ENCODE measurements at places on chromosomes 11 and 22.
A peak's percentile ranks its signal among the peaks of the same experiment; 100 is the strongest.

DNA sequence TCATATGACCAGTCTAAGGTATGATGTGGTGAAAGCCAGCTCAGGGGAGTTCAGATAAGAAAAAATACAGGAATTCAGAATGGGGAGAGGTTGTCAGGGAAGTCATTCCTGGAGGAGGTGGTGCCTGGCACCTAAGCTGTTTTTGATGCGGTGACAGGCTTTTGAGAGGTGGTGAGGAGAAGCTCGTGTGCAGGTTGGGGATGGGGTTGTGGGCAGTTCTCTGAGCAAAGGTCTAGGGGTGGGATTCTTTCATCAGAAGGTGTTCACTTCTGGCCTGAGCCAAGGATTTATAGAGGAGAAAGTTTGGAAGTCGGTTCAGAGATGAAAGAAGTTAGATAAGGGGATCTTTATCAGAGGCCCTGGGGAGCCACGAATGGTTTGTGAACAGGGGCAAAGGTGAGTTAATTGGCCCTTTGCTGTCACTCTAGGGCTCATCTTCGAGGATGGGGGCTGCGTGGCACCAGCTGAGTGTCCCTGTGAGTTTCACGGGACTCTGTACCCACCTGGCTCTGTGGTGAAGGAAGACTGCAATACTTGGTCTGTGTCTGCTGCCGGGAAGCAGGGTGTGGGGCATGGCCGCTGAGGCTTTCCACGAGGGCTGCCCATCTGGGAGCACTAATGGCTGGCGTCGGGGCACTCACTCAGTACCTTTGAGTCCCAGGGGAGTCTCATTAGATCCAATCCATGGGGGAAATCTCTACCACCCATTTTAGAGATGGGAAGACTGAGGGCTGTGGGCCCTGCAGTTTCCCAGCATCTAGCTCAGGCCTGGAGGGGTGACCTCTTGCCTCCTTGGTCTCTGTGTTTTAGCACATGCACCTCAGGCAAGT is 13.4 kb downstream of the OTOG start:
- no peak for DNase-seq

DNA sequence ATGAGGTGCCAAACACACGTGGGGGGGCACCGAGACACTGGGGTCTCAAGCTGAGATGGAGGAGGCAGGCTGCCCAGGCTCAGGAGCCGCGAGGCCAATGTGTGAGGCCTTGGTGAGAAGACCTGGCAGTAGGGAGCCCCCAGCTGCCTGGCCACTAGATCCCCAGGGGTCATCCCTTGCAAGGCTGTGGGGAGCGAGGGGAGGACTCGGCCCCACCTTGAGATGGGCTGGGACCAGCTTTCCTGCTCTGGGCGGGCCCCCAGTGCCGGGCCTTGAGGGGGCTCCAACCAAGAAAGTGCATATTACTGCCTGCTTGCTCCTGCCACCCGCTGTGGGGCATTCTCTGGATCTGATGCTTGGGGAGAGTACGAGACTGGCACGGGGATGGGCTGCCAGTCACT is 107.0 kb downstream of the CTTN start:
- DNase-seq, result no peak

- DNase-seq, result no peak
These were observed 380.7 kb downstream of the MN1 start for GRCh38 chr22:27420817-27421361.

- DNase-seq, result no peak
These were observed 88.9 kb downstream of the TBC1D22A start for GRCh38 chr22:46851311-46851710.

DNA sequence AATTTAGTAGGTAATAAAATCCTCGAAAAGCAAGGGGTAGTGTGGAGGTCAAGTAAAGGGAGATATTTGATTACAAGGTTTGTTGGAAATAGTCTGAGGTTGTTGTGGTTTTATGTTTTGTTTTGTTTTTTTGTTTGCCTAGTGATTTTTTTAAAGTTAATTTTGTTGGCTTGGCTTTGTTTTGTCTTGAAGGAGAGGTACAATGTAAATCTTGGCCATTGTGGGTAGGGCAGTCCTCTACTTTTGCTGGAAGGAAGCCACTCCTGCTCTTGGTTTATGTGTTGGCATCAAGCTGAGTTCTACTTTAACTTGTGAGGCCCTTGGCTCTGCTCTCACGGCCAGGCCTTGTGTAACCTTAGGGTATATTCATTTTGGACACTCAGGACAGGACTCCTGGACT is 3.2 kb downstream of the AMOTL1 start:
- no peak for DNase-seq

- DNase-seq, result no peak
These were observed 63.4 kb downstream of the MYO7A start for GRCh38 chr11:77191429-77191822.

- no peak for DNase-seq
These were observed 60.8 kb downstream of the KREMEN1 start for GRCh38 chr22:29133603-29134133.

DNA sequence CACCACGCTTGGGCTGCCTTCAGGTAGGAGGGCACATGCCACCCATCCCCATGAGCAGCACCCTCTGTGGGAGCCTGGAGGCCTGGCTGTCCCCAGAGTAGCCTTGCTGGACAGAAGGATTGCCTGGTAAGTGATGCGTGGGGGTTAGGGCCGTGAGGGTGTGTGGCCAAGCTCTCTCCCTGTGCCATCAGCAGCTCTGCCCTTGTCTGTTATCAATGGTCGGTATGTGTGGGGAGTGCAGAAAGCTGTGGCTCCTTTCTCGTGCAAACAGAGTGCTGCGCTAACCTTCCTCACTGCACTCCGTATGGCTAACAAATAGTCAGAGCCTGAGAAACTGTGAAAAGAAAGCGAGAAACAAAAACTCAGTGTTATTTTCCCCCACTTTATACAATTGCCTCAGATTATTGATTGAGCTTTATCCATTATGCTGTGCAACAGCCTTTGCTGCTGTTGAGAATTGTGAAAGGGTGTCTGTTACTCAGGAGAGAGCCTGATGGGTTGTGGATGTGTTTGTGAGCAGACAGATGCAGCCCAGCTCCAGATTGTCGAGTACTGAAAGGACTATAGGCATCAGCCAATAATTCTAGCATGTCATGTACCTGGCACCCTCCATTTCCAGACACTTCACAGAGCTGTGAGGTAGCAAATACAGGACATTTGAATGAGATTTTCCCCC is 432.2 kb downstream of the NTM start:
- DNase-seq, result no peak

DNA sequence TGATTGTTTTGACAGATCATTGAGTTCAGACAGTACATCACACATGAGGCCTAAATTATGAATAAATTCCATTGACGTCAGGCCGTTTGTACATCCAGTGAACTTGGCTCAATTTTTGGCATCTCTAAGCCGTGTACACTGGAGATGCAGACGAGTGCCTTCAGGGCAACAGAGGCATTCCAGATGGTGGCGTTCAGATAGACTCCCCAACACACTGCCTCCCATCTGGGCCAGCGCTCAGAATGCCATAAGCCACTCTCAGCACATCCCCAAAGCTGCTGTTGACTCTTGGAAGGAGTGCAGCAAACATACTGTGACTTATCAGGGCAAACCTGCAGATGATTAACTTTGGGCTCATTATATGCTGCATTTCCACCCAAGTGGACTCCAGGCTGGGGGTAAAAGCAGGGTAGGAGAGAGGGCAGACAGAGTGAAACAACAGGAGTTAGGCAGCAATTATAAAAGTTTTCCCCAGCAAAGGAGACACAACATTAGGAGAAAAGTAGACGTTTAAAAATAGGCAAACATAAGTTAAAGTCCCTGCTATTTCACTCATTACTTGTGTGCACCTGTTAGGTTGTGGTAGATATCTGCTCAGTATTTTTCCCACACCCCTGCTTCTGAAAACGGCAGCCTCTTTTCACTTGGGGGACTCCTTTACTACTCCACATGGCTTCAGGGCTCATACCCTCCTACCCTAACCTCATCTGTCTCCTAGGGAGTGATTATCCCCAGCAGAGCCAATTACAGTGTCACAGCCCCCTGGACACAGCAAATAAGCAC is 60.2 kb upstream of the PDE3B start:
- no peak for DNase-seq

DNA sequence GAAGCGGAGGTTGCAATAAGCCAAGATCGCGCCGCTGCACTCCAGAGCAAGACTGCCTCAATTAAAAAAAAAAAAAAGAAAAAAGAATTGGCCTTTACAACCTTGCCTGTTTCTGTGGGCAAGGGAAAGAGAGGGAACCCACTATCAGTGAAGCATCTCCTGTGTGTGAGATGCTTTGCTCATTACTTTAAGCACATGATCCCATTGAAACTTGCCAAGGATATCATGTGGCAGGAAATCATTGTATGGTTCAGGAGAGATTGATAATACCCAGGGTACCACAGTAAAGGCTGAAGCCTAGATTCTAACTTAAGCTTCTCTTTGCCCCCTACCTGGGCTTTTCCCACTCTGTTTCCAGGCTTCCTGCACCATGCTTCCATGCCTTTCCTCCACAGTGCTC is 3.6 kb downstream of the LDLRAD3 start:
- DNase-seq, result no peak

GRCh38 chr11:5507933-5508305 is 1.8 kb downstream of the UBQLN3 start:
- no peak for DNase-seq

DNA sequence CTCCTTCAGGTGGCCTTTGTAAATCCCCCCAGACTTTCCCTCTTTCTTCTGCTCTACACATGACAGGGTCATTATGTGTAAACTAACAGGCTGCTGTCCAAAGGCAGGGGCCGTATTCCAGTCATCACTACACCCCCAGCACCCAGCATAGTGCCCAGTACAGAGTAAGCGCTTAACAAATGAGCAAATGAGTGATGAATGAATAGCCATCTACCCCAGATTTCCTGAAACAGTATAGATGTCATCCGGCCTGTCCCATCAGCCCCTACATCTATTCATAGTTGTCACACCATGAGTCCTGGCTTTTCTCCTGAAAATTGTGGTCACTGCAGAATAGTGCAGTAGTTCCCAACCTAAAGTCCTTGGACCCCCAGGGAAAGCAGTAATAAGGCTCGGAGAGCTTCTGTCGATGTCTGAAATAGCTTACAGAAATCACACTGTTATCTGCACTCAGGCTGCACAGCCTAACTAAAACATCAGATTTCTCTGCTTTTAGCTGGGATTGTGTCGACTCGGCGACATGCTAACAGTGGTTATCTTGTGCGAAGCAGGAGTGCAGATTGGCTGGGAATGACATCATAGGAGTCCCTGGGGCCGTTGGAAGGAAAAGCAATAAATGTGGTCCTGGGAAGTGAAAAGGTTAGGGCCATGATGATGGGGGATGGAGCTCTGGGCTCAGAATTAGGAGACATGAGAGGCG is 143.8 kb upstream of the NECTIN1 start:
- DNase-seq, result no peak

DNA sequence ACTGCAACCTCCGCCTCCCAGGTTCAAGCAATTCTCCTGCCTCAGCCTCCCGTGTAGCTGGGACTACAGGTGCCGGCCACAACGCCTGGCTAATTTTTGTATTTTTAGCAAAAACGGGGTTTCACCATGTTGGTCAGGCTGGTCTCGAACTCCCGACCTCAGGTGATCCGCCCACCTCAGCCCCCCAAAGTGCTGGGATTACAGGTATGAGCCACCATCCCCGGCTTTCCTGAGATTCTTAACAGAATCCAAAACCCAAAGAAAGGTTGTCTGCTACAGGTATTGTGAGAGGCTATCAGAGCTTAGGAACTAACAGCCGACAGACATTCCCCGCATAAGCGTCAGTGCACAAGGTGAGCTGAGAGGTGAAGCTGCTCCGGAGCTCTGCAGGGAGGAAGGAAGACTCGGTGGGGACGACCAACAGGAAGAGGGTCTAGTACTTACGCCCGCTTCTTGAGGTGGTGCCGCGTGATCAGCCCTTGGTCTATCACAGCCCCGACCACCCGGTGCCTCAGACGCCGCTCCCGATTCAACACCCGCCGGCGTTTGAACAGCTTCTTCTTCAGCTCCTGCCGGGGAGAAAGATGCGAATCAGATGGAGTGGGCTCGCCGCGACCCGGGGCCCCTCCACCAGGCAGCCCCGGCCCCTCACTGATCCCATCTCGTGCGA is 470 bp downstream of the C11orf98 start:
- DNase-seq, result peak; percentile 50

- DNase-seq, result no peak
These were observed 31.9 kb downstream of the IL18BP start for GRCh38 chr11:72030472-72031045.

DNA sequence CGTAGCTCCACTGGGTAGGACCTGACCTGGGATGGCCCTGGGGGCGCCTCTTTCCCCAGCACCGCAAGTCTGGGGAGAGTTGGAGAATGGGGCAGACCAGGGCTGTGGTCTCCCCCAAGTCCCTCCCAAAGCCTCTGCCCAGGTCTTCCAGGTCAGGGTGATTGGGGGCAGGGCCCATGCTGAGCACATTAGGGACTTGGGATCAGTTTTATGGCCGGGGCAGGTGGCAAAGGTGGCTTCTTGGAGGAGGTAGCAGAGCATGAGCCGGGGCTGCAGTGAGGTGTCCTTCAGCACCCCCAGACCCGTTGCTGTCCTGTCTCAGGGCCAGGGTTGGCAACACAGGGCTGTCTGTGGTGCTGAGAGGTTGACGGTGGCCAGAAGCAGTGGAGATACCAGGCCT is 6.0 kb downstream of the RELT start:
- no peak for DNase-seq

DNA sequence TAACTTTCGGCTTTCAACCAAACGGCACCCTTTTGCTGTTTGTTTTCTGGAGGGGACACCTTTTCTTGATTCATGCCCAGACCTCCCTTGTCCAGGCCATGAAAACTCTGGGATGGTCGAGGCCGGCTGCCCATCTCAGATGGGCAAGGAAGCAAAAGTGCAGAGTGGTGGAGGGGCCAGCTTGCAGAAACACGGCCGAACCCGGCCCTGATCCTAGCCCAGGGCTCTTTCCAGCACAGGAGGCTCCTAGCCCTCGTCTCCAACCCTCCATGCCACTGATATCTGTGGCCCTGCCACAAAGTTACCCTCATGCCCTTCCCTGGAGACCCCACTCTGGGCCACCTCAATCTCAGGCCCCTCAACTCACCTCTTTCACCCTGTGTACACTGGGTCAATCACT is 18.9 kb upstream of the SLC22A12 start:
- no peak for DNase-seq

DNA sequence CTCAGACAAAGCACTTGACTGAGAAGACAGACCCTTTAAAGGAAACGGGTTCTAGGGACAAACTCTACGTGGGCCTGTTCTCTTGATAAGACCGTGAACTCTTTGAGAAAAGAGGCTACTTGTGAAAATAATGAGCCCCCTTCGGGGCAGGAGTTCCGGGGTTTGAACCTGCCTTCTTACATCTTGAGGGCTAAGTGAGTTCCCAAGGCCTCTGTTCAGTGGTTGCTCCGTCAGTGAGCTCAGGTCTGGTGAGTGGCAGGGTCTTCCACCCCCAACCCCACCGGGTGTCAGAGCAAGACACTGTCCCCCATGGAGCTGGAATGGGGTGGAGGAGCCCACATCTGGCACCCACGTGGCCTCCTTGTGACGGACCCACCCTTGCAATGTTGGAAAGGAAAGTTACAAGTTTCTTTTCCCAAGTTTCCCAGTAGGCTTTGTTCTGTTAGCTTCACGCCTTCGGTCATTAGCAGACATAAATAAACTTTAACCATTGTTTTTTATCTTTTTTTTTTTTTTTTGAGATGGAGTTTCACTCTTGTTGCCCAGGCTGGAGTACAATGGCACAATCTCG is 6.3 kb upstream of the SAMM50 start:
- no peak for DNase-seq

- peak; percentile 14 for DNase-seq
These were observed 39.6 kb downstream of the TSPAN18 start for GRCh38 chr11:44766112-44766971.

- DNase-seq, result no peak
These were observed 57.4 kb upstream of the SHISAL1 start for GRCh38 chr22:44369916-44370801.

GRCh38 chr11:2216400-2217064 is 44.9 kb upstream of the TH start:
- DNase-seq, result no peak

Measured in hematopoietic multipotent progenitor cell (in vitro differentiated cells).